MG63 (cell line): ENCODE measurements at places on chromosomes 3 and 15. TPM values are rescaled to one million over a fixed set of nuclear protein-coding genes. Genes with fewer than 3 reads are reported as not detected.

- DNase-seq: peak; percentile 28
Measured at GRCh38 chr3:160027541-160028195, 39.0 kb downstream of the IL12A start.

Gene CA12
- 4.7 and 4.8 TPM in 2 replicates for total RNA-seq

Gene POPDC2
- 0.07 TPM in 1 of 2 replicates, not detected in the other for total RNA-seq

DNA sequence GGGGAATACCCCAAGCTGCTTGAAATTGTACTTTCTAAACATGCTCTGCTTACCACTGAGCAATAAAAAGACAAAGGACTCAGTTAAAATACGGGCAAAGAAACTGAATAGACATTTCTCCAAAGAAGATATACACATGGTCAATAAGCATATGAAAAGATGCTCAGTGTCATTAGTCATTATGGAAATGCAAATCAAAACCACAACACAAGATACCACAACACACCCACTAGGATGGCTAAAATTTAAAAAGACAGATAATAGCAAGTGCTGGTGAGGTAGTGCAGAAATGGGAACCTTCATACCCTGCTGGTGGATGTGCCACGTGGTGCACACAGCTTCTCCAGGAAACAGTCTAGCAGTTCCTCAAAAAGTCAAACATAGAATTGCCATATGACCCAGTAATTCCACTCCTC lies 21.3 kb downstream of the LRIG1 start:
- no peak for DNase-seq

Gene GABRR3
- total RNA-seq: not detected in 2 replicates

- DNase-seq: no peak
Measured at GRCh38 chr15:35783203-35783602, 237.2 kb upstream of the DPH6 start.

- DNase-seq: peak; percentile 68
Measured at GRCh38 chr15:63473999-63474809, 30.2 kb upstream of the USP3 start.

Gene ATR
- total RNA-seq: 11.1 and 53.0 TPM in 2 replicates

Gene TRA2B
- 158 and 271 TPM in 2 replicates for total RNA-seq

Gene SKOR1
- not detected in 2 replicates for total RNA-seq

DNA sequence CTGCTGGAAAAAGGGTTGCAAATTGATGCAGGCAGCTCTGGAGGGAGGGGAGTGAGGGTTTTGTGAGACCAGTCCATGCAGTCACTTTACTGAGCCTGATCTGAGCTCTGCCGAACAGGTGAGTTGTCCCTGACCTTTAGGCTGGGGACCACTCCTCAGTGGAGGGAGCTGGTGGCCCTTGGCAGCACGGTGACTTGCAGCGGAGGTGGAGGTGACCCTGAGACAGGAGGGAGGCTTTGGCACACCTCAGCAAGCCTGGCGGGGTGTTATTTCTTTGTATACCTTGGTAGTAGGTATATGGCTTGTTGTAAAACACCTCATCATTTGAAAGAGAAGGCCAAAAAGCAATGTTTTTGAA lies 43.5 kb downstream of the FGD5 start:
- no peak for DNase-seq

Gene PRSS50
- total RNA-seq: not detected in 2 replicates

DNA sequence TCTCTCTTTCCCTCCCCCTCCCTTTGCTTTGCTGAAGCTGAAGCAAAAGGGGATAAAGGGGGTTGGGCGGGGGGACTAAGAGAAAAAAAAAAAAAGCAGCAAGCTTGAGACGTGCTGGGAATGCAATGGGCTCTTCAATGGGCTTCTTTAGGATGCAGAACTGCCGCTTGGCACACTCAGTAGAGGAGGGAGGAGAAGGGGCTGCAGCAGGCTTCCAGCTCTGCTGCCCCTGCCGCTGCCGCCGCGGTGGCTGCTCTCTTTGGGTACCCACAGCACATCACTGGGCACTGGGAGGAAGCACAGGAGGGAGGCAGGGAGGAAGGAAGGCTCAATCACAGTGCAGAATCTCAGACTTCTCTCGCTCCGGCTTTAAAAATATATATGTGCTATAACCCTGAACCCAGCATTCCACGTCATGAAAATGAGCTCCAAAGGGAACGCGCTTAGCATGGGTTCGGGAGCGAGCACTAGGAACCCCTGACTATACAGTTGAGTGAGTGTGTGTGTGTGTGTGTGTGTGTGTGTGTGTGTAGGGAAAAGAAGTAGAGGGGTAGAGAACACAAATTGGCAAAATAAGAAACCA lies 3.5 kb downstream of the SLITRK3 start:
- DNase-seq: no peak

Gene ERICH6
- 0.66 TPM in 1 of 2 replicates, not detected in the other for total RNA-seq

DNA sequence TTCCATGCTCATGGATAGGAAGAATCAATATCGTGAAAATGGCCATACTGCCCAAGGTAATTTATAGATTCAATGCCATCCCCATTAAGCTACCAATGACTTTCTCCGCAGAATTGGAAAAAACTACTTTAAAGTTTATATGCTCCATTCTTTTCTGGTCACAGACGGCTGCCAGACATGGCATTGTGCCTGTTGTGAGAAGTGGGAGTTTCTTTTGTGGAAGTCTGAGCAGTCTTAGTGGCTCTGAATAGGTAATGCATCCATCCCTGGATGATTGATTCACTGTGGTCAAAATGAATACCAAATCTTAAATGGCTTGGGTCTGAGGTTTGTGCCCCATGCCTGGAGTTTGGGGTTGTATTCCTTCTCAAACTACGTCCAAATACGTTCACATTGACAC lies 274.5 kb upstream of the AZI2 start:
- no peak for DNase-seq

Gene DUOX1
- not detected in 2 replicates for total RNA-seq

DNA sequence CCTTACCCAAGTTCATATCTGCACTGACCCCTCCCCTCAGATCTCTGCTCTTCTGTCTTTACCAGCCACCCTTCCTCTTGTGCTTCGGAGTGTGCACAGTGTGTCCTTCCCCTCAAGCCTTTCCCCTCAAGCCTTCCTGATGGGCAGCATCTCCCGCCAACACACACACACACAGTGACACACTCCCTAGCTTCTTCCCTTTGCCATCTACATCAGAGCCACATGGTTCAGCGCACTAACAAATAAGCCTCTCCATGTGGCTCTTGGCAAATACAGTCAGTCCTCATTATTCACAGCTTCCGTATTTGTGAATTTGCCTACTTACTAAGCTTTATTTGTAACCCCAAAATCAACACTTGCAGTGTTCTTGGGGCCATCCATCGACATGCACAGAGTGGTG lies 37.5 kb downstream of the SH3BP5 start:
- DNase-seq: no peak

Gene HTR3E
- not detected in 2 replicates for total RNA-seq

Gene PDE8A
- total RNA-seq: 7.9 and 12.5 TPM in 2 replicates

Gene LRRC31
- not detected in 2 replicates for total RNA-seq

DNA sequence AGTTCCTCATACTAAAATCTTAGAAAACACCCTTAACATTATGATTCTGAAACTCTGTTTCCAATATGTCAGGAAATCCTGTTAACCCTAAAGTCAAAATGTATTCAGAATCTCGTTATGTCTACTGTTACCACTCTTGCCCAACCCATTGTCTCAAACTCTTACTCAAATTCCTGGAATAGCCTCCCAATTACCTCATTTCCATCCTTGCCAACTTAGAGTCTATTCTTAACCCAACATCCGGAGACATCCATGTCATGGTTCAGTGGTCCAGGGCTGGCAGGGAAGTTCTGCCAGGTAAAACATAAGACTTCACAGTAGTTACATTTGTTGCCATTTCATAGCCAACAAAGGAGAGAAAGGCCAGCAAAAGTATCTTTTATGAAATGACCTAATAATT lies 593.9 kb downstream of the PYDC2 start:
- DNase-seq: peak; percentile 64

GRCh38 chr3:190538288-190538687 lies 24.4 kb downstream of the IL1RAP start:
- DNase-seq: no peak

Gene DPPA2
- total RNA-seq: not detected in 2 replicates

GRCh38 chr3:69850849-69851248 lies 111.6 kb downstream of the MITF start:
- no peak for DNase-seq

DNA sequence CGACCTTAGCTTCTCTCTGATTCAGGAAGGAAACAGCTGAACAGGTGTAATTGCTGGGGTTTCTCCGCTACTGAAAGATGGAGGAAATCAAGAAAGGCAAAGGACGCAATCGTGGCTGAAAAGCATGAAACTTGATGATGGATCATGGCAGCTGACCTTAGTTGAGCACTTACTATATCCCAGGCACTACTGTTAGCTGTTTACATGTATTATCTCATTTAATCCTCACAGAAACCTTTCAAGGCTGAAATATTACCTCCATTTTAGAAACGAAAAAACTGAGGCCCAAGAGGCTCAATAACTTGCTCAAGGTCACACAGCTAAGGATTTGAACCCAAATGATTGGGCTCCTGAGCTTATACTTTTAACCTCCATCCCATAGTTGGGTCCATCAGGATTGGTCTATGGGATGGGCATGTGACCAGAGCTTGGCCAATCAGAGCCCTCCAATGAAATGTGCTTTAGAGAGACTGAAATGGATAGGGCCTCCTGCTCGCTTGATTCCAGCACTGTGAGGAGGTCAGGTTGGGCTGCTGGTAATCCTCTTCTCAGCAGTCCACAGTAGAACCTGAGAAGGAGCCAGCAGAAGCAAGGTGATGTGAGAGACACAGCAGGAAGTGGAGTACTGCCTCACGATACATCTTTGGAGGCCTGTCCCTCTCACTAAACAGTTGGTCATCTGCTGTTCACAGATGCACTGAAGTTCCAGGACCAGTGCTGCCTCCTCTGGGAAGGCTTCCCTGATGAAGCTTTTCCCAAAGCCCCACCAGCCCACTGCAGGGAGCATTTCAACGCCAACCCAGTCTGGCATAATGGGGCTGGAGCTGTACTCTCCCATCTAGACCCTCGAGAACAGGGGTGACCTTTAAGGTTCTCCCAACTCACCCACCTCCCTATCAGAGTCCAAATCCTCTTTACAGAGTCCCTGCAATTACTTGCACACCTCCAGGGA lies 10.4 kb downstream of the CLN6 start:
- DNase-seq: no peak

- no peak for DNase-seq
Measured at GRCh38 chr3:111571907-111572460, 23.2 kb downstream of the ZBED2 start.
